ENCODE measurements at places on chromosomes 12 and 14.

DNA sequence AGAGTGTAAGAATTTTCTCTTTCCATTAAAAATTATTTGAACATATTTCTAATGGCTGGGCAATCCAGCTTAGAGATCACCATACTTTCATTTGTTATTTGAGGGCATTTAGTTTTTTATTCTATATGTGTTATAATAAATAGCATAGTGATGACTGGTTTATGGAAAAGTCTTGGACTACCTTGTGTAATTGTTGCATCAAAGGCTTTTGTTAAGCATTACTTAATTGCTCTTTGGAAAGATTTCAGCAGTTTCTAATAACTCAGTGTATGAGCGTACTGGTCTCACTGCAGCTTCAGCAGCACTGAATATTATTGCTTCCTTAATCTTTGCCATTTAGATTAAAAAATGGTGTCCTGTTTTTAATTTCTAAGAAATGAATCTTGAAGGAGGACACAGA, 22.8 kb downstream of the TMEM19 start:
- no peak for DNase-seq

DNA sequence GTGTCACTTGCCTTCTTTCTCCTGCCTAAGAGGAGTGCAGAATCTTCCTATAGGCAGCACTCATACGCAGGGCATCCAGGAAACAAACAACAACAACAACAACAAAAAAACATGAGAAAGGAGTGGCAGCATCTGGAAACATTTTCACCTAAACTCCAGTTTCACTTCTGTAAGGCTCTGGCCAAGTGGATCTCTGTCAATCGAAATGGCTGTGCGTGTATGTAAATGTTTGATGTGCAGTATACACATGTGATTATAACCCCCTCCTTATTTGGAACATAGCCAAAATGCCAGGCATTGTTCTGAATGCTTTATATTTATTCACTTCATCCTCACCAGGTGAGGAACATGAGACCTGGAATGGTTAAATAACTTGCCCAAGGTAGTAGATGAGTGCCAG, 76.8 kb downstream of the COX16 start:
- DNase-seq, result no peak

DNA sequence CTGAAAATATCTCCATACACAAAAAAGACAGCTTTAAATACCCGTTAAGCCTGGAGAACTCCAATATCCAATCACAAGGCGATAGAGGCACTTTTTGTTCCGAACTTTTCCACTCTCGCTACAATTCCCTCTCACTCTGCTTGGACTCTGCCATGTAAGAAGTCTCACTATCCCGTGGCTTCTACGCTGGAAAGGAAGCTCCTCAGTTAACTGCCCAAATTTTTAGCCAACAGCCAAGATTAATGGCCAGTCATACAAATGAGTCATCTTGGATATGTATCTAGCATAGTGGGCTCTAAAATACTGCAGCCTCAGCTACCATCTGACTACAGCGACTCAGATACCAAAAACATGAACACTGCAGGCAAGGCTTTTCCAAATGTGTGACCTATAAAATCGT, 45.5 kb upstream of the RERGL start:
- DNase-seq, result no peak

- no peak for DNase-seq
Measured at GRCh38 chr12:128328961-128329360, 62.0 kb downstream of the TMEM132C start.

DNA sequence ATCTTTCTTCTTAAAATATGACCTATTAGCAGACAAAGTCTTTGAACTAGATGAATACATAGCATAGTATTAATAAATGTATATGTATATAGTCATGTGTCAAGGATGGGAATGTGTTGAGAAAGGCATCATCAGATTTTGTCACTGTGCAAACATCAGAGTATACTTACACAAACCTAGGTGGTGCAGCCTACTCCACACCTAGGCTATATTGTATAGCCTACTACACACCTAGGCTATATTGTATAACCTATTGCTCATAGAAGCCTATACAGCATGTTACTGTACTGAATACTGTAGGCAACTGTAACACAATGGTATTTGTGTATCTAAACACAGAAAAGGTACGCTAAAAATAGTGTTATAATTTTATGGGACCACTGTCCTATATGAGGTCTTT, 47.6 kb downstream of the PTPN21 start:
- DNase-seq, result no peak

GRCh38 chr14:99015833-99016232, 256.2 kb downstream of the BCL11B start:
- DNase-seq, result no peak

DNA sequence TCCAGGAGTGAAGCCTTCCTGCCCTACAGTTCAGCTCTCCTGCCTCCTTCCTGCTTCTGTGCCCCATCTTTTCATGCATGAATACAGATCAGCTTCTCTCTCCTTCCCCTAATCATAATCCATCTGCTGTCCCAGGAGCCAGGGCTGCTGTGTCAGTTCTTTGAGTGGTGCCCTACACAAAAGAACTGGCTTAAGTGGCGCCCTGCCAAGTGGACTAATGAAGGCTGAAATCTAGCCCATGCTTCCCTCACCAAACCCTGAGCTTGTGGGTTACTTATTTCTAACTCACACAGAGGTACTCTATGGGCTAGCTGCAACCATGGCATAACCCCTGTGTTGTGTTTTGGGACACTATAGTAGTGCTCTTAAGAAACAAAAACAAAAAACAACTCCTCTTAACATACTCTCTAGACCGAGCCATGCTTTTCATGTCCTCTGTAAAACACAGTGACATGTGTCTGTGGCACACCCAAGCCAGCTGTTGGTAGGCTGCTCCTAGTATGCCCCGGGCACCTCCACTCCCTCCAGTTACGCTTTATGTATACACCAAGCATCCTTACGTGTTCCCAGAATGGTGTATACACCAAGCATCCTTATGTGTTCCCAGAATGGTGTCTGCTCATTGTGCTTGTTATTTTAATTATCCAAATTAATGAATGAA, 19.3 kb upstream of the ETV6 start:
- no peak for DNase-seq

- DNase-seq, result peak; percentile 48
Measured at GRCh38 chr14:74882103-74882920, 596 bp downstream of the DLST start.

- DNase-seq, result no peak
Measured at GRCh38 chr12:114682785-114683708, 928 bp downstream of the TBX3 start.

GRCh38 chr12:106048676-106049075, 90.1 kb downstream of the NUAK1 start:
- DNase-seq, result no peak

GRCh38 chr14:61527325-61528100, 167.8 kb upstream of the HIF1A start:
- no peak for DNase-seq

GRCh38 chr14:90700933-90701776, 115.1 kb downstream of the TTC7B start:
- no peak for DNase-seq

GRCh38 chr14:99252940-99253868, 18.8 kb downstream of the BCL11B start:
- DNase-seq, result no peak

DNA sequence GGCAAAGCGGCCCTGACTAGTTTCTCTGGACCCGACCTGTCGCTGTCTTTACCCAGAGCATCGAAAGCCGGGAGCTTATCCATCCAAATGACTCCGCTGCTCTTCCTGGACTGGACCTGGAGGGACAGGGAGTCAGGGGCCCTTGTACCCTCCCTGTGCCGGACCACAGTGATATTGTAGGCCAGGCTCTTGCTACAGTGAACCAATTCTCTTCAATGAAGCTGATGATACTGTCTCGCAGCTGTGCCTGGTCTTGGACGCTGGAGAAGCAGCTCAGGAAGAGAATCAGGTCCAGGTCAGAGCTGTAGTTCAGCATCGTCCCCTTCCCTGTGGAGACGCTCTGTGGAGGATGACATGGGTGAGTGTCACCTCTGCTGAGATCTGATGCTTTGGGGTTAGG, 14.7 kb upstream of the OASL start:
- DNase-seq, result no peak

GRCh38 chr14:102779084-102779462, 1.8 kb downstream of the TRAF3 start:
- no peak for DNase-seq

DNA sequence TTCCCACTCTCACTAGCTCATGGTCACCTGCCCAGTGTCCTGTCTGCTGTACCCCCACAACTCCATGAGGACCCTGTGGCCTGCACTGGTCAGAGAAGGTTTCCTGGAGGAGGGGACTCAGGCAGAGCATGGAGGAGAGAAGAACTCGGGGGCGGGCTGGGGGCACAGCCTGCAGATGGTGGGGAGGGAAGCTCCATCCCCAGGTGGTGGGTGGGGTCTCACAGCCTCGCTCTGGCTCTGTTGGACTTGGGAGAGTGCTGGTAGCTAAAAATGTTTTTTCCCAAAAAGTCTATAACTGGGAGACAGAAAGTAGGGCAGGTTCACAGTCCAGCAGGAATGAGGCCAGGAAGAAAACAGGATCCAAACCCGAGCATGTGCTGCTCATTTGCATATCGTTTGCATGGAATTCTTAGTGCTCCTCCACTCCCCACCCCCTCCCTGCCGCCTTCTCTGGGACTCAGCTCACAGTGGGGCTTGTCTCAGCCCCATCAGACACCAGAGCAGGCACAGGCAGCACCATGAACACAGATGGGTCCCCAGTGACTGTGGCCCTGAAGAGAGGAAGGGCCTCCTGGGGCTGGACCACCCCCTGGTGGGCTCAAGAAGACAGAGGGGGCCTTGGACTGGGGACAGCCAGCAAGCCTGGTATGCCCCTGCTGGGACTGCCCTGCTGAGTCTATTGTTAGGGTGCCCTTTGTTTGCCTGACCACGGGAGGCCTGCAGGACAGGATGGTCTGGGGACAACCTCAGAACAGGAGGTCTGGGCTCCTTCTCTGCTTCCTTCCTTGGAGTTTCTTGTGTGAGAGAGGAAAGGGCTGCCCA, 67.0 kb upstream of the SFSWAP start:
- DNase-seq, result no peak

- no peak for DNase-seq
Measured at GRCh38 chr14:56154321-56154720, 36.1 kb downstream of the PELI2 start.

DNA sequence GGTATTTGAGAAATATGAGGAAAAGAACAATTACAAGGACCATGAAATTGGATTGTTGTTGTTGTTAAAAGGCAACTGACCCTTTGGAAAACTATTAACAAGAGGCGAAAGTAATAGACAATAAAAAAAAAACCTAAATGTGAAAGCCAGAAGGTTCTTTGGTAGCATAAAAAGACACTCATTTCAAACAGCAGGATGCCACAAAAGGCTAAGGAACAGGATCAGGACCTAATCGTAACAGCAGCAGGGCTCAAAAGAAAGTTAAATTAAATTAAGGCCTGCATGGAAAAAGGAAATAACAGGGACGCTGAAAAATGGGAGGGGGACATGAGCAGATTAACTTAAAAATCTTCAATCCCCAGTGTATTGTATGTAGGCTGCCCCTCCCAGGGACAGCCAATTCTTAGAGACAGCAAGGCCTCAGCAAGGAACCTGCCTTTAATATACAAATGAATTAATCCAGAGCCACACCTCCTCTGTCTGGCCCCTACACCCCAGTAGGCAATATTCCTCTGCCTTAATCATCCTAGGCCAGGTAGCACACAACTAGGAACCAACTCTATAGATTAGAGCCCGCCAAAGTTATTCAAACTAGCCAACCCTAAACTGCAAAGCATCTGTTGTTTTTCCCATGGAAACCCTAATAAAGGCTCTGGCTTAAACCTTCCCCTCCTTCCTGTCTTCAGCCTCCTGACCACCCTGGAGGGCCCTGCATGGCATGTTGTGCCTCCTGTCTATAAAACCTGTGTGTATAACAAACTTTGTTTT, 28.4 kb upstream of the AP4S1 start:
- DNase-seq, result no peak

DNA sequence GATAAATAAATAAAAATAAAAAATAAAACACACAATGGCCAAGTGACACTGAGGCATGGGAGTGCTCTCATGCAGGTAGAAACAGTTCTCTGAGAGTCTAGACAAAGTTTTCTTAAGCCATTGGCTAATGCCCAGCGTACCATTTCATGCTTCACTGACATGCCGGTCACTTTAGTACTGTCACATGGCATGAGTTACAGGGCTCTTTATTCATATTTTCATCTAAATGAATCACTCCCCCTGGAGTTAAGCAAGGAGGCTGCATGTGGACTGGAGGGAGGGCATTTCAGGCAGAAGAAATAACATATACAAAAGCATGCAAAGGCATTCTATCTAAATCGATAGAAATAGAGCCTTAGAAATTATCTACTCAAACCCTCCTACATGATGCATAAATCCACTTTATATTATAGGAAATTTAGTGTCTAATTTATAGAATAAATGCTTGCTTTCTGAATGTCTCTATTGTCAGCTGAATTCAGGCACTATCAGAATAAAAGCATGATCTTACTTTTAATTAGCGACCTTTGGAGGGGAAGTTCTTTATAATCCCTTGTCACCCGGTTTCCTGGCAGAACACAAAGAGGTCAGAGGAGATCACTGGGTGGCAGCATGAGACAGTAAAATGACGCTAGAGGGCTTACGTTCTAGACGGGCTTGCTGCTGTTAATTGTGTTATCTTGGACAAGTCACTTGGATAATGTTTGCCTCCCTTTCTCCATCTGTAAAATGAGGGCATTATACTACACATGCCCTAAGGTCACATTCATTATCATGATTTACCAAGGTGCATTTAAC, 17.5 kb downstream of the DYRK4 start:
- DNase-seq, result no peak

DNA sequence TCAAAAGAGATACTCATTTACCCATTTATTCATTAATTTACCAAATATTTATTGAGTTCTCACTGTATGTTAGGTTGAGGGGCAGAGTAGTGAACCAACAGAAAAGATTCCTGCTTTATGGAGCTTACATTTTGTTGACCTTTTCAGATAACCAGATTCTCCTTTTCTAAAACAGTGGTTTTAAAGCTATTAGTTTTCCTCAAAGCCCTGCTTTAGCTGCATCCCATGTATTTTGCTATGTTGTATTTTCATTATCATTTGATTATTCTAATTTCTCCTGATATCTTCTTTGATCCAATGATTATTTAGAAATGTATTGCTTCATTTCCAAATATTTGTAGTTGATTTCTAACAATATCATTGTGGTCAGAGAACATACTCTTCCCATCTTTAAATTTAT, 53.6 kb downstream of the EML1 start:
- no peak for DNase-seq

DNA sequence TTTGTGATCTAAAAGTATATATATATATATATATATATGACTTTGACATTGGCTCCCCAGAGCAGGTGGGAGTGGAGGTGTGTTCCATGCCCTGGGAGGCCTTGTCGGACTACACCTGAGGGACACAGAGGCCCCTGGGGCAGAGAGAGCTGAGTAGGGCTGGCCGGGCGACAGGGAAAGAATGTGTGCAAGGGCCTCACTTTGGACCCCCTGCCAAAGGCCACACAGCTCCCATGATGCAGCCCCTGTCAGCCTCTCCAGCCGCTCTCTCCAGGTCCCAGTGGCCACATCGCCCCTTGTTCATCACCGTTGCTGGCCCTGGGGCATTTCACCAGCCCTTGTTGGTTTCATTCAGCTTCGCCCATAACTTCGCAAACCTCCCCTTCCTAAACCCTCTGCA, 123.9 kb downstream of the BCL11B start:
- no peak for DNase-seq

- DNase-seq, result no peak
Measured at GRCh38 chr12:77325511-77326236, 260.3 kb upstream of the E2F7 start.

GRCh38 chr14:34036319-34036766, 85.5 kb upstream of the EGLN3 start:
- no peak for DNase-seq

All from anterior cingulate cortex (tissue), 58 donors.